ENCODE measurements at places on chromosomes 7 and 10.

DNA sequence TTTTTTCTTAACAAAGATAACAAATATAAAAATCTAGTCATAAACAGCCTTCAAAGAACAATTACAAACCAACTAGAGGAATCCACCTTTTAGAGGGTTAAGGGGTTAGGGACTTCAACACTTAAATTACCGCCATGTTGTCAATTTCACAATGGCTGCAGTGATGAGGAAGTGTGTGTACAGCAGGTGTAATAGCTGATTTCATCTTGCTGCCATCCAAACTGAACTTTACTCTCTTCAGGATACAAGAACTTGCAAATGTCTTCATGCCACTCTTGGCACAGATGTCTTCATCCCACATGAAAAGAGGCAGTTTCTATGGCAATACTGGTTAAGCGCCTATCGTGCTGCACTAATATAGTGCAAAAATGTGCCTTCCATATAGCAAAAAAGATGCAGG lies 401.0 kb downstream of the PHF14 start:
- no peak for DNase-seq
- no peak overlapping the region for H3K27ac ChIP-seq
- no peaks in the 10 kb centered on the region for H3K27me3 ChIP-seq
- no peaks in the 10 kb centered on the region for H3K4me1 ChIP-seq
- H3K36me3 ChIP-seq, result no peaks in the 10 kb centered on the region

DNA sequence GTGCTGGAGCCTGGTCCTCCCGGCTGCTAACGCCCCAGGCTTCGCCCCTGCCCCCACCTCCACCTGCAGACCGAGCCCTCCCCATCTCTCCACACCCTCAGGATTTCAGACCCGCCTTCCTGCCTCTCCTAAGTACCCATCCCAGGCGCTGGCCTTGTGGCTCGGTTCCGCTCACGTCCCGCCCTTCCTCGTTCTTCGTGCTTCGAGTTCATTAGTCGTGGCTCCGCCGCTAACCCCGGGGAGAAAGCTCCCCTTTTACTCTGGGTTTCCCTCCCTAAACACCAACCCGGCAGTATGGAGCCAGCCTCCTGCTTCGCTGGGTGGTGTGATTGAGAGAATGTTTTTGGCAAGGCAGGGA lies 11.2 kb downstream of the EMX2 start:
- peaks cover 45% of the 10 kb centered on the region for H3K27me3 ChIP-seq
- H3K27ac ChIP-seq, result no peak overlapping the region
- DNase-seq, result no peak
- H3K36me3 ChIP-seq, result no peaks in the 10 kb centered on the region
- H3K4me1 ChIP-seq, result no peaks in the 10 kb centered on the region
- H3K4me3 ChIP-seq, result no peak overlapping the region

- no peaks in the 10 kb centered on the region for H3K4me1 ChIP-seq
- H3K4me3 ChIP-seq, result no peak overlapping the region
- H3K27me3 ChIP-seq, result no peaks in the 10 kb centered on the region
- no peaks in the 10 kb centered on the region for H3K36me3 ChIP-seq
- no peak overlapping the region for H3K27ac ChIP-seq
Measured at GRCh38 chr10:23493711-23494110, 54.8 kb downstream of the OTUD1 start.

GRCh38 chr10:121355161-121355560 lies 243.1 kb downstream of the FGFR2 start:
- H3K4me1 ChIP-seq, result no peaks in the 10 kb centered on the region
- no peak overlapping the region for H3K4me3 ChIP-seq
- H3K27me3 ChIP-seq, result no peaks in the 10 kb centered on the region
- no peak for DNase-seq
- no peaks in the 10 kb centered on the region for H3K36me3 ChIP-seq

DNA sequence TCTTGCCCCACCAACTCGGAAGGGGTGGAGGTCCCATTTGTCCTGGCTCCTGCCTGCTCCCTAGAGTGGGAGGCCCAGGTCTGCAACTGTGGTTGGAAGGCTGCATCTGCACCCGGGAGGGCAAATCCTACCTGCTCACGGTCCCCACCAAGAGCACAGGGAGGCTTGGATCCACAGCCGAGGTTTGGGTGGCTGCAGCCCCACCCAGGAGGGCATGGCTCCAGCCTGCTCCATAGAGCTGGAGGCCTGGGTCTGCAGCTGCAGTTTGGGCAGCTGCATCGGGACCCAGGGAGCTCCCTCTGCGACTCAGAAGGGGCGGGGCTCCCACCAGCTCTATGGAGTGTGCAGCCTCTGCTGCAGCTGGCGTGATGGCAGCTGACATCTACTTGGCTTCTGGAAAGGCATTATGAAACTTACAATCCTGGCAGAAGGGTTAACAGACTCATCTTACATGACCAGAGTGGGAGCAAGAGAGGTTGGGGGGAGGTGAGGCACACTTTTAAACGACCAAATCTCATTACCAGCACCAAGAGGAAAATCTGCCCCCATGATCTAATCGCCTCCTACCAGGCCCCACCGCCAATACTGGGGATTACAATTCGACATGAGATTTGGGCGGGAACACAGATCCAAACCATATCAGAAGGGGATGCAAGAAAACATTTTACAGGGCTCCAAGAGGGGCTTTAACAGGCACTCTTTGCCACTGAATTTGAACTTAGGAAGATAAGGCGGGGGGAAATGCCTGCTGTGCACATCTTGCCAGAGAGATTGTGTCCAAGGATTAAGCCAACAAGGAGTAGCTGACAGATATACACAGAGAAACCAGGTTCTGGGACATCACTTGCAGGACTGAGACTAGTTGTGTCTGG lies 8.2 kb upstream of the BLVRA start:
- peak overlapping the region; percentile 26 for H3K27ac ChIP-seq
- H3K36me3 ChIP-seq, result no peaks in the 10 kb centered on the region
- H3K4me3 ChIP-seq, result no peak overlapping the region
- DNase-seq, result peak; percentile 65
